A549 treated with dexamethasone at 1 μM for 4 hours (cell line): ENCODE measurements at places on chromosomes 1 and 21. TPM values are rescaled to one million over a fixed set of nuclear protein-coding genes. Genes with fewer than 3 reads are reported as not detected.

SPRR2B gene
- total RNA-seq = not detected in 5 replicates

SPATA46 gene
- total RNA-seq = not detected in 5 replicates

RPS6KA1 gene
- total RNA-seq = 12.4 to 17.8 TPM (median 17.3 TPM) in 5 replicates

INKA2 gene
- 1.9 to 2.3 TPM (median 2.1 TPM) in 5 replicates for total RNA-seq

TTC24 gene
- total RNA-seq = not detected in 5 replicates

AMPD1 gene
- total RNA-seq = 0.14 TPM in 1 of 5 replicates, not detected in the others
